Omental fat pad (tissue), 4 donors: ENCODE measurements at places on chromosomes 1 and 21. TPM values are rescaled to one million over a fixed set of nuclear protein-coding genes. Genes with fewer than 3 reads are reported as not detected.

DCST2 gene
- not detected for total RNA-seq

KRTAP19-3 gene
- not detected for total RNA-seq

SPATA45 gene
- not detected for total RNA-seq

PRDX1 gene
- total RNA-seq: 287 TPM

MRPL37 gene
- 56.6 TPM for total RNA-seq

NTRK1 gene
- total RNA-seq: 6.3 TPM

GPR89B gene
- total RNA-seq: 8.5 TPM

FTCD gene
- total RNA-seq: not detected

EVI5 gene
- total RNA-seq: 38.3 TPM

WDTC1 gene
- 25.0 TPM for total RNA-seq

CCDC17 gene
- 0.84 TPM for total RNA-seq

AGL gene
- 26.3 TPM for total RNA-seq

MXRA8 gene
- 83.1 TPM for total RNA-seq

PDXK gene
- 58.8 TPM for total RNA-seq

GNG4 gene
- total RNA-seq: 1.2 TPM

OR2AK2 gene
- total RNA-seq: not detected

HMCN1 gene
- 5.2 TPM for total RNA-seq

SAMSN1 gene
- total RNA-seq: 24.6 TPM

RGS1 gene
- 54.6 TPM for total RNA-seq

FRRS1 gene
- total RNA-seq: 8.3 TPM

ELF3 gene
- 23.0 TPM for total RNA-seq

HSF2BP gene
- not detected for total RNA-seq

LCE1D gene
- total RNA-seq: not detected

ANXA9 gene
- 26.4 TPM for total RNA-seq

C1orf21 gene
- 42.4 TPM for total RNA-seq

ARTN gene
- 0.19 TPM for total RNA-seq

VWA5B1 gene
- not detected for total RNA-seq

CD247 gene
- 2.0 TPM for total RNA-seq

RNU1-3 gene
- under 0.01 TPM for total RNA-seq

AADACL3 gene
- total RNA-seq: 0.31 TPM

OR2L13 gene
- total RNA-seq: not detected

RBM34 gene
- 37.7 TPM for total RNA-seq

ZSCAN20 gene
- 5.1 TPM for total RNA-seq

PGLYRP4 gene
- not detected for total RNA-seq

TRPM2 gene
- 9.3 TPM for total RNA-seq

LAMC1 gene
- total RNA-seq: 451 TPM

FMO4 gene
- total RNA-seq: 6.2 TPM
